DND-41 (cell line): ENCODE measurements at places on chromosomes 3 and 15.
A peak's percentile ranks its signal among the peaks of the same experiment; 100 is the strongest.

DNA sequence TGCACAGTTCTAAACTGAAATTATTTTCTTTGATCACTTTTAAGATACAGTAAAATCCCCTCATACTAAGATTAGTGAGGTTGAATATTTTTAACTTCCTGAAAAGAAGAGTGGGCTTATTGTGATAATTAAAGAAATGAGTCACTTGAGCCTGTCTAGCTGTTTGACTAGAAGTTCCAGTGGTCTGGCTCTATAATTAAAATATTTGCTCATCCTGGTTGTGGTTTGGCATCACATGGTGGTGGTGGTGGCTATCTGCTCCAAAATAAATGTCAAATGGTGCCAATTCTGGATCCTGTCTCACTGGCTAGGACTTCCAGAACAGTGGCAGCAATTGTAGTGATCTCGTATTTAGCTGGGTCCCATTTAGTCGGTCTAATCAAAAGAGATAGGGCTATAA, 8.6 kb upstream of the TEX9 start:
- DNase-seq, result no peak

DNA sequence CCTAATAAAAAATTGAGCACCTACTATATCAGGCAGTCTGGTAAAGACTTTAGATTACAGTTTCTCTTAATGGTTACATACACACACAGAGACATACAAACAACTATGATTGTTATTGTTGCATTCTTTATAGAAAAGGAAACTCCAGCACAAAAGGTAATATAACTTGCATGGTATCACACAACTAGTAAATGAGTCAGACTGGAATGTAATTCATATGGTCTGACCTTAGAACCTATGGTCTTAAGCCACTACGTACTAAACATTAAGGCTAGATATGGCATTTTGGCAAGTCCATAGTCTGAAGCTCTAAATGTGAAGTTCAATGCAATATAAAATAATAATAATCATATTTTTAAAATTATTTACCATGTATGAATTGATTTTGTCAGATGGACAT, 380.6 kb downstream of the LSAMP start:
- no peak for DNase-seq

DNA sequence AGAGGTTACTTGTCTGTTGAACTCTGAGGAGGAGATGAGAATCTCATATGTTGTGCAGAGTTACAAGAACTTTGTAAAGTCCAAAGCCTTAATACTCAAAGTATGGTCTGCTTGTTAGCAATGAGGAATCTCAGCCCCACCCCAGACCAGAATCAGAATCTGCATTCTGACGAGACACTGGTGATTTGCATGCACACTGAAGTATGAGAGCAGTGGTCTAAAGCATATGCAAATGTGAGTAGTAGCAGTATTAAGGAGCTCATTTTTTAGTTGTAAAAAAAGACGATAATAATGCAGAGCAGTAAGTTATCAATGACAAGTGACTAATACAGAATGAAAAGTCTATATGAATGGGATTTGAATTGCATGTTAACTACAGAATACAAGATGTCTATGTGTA, 327.7 kb downstream of the RYR3 start:
- DNase-seq, result no peak

- no peak for DNase-seq
Measured at GRCh38 chr15:55530861-55531313, 22.9 kb upstream of the DNAAF4 start.

DNA sequence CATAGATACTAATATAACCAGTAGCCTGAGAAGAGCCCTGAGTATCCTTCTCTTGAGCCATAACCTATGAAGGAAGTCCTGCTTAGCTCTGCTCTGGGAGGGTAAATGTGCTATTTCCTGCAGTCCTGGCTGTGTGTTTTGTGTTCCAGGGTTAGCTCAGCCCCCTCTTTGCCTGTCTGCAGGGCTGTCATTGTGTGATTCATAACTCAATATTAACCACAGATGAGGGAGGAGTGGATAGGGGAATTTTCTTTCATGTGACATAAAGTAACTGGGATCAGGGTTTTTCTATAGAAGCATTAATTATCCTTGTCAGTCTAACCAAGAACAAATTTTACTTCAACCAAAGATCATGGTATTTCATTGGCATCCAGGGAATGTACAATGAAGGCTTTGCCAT, 183.3 kb upstream of the ZBTB20 start:
- DNase-seq, result no peak

GRCh38 chr3:7947930-7948329, 553.7 kb upstream of the LMCD1 start:
- DNase-seq, result no peak

DNA sequence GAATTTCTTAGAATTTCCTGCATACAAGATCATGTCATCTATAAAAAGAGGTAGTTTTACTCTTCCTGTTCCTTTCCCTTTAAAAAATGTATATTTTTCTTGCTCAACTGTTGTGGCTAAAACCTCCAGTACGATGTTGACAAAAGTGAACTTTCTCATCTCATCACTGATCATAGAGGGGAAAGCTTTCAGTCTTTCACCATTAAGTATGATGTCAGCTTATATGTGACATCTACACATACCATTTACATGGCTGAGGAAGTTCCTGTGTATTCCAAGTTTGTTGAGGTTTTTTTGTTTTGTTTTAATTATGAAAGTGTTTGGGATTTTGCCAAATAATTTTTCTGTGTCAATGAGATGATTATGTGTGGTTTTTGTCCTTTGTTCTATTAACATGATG, 173.6 kb downstream of the PLD1 start:
- no peak for DNase-seq

GRCh38 chr15:83998486-83998885, 237.1 kb upstream of the GOLGA6L4 start:
- DNase-seq, result no peak

GRCh38 chr15:62122249-62122648, 42.8 kb downstream of the C2CD4B start:
- DNase-seq, result no peak

DNA sequence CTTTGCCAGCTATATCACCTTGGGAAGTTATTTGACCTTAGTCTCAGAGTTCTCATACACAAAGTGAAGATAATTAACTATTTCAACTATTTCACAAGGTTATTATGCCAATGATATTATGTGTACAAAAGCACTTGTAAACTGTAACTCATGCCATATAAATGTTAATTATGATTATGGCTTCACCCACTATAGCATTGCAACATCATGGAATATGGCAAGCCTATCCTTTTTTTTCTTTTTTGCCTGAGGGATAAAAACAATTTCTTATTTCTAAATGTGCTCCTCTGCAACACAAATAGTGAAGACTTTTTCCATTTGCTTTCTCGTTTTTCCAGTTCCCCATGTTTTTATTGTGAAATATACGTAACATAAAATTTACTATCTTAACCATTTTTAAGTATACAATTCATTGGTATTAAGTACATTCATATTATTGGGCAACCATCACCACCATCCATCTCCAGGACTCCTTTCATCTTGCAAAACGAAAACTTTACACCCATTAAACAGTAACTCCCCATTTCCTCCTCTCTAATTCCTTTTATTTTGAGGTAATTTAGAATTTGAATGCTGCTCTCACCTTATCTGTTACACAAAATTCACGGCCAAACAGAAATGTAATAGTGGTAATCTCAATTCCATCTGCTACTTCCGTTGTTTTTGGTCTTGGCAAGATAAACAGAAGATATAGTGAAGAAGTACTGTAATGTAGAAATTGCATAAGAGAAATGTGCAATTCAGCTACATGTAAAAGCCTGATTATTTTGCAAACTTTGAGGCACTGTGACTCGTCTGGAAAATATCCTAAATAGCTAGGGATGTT, 46.3 kb downstream of the NANOGP8 start:
- no peak for DNase-seq

- DNase-seq, result no peak
Measured at GRCh38 chr3:58737644-58738043, 71.1 kb upstream of the FAM3D start.

DNA sequence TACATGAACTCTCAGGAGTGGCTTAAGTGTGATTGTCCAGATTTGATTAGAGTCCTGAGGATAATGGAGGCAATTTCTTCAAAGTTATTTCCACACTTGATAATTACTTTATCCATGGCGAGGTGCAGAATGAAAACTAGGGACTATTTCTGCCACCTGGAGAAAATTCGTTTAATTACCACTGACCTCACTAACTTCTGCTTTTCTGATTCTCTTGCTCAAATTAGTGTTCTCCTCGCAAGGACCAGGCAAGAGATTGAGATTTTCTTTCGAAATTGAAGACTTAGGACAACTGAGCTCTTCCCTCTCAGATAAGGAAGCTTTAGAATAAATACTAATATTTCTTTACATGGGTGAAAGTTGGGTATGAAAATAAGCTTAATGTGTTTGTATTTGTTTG, 135.2 kb downstream of the RYR3 start:
- no peak for DNase-seq

DNA sequence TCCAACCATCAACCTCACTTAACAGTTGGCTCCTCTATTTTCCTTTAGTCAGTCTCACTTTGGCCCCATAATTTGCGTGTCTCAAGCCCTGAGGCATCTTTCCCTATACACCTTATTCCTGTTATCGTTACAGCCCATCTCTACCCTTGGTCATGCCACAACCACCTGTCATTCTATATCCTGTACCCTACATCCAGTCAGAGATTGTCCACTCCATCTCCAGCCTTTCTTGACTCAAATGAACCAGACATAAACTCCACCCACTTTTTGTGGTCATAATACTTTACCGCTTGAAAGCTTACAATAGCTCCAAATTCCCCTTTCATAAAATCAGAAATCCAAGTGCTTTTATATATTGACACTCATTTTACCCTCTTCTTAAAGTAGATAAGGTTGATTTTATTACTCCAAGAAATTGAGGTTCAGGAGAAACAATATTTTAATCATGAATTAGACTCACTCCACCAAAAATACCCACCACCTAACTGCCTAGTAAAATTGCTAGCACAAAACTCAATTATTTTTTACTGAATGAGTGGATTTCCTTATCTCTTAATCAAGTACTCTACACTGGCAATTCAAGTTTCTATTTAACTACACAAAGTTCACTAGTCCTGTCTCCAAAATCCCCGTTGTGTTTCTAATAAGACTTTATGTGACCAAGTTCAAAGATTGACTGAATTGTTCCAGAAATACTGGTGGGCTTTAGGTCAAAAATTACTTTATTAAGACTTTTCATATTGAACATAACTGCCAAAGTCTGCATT, 9.1 kb downstream of the CCR4 start:
- DNase-seq, result no peak

DNA sequence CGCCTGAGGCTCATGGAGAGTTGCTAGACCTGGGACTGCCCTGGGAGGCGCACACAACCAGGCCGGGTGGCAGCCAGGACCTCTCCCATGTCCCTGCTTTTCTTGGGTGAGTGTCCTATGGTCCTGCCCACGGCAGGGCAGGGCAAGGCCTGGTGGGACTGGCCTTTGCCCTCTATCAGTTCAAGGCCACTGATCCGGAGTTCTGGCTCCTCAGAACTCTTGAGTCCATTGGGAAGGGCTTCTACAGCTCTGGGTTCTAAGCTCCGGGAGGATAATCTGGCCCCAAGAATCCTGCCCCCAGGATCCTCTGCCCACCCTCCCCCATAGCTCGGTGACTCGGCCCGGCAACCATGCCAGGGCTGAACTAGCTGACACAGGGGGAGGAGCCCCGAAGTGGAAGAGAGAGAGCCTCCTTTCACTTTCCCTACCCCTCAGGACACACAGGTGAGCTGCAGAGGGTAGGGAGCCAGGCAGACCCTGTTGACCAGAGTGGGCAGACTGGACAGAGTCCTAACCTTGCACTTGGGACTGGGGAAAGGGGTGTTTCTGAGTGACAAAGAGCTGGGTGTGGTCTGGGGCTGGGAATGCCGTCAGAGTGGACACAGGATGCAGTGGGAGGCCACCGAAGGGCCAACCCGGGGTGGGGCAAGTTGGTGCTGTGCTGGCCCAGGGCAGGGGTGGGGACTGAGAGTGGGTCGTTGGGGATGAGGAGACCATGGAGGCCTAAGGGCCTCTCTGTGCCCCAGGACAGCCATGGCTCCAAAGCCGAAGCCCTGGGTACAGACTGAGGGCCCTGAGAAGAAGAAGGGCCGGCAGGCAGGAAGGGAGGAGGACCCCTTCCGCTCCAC, 664 bp downstream of the PARP3 start:
- DNase-seq, result peak; percentile 63

- DNase-seq, result no peak
Measured at GRCh38 chr3:123341-123740, 73.2 kb upstream of the CHL1 start.

DNA sequence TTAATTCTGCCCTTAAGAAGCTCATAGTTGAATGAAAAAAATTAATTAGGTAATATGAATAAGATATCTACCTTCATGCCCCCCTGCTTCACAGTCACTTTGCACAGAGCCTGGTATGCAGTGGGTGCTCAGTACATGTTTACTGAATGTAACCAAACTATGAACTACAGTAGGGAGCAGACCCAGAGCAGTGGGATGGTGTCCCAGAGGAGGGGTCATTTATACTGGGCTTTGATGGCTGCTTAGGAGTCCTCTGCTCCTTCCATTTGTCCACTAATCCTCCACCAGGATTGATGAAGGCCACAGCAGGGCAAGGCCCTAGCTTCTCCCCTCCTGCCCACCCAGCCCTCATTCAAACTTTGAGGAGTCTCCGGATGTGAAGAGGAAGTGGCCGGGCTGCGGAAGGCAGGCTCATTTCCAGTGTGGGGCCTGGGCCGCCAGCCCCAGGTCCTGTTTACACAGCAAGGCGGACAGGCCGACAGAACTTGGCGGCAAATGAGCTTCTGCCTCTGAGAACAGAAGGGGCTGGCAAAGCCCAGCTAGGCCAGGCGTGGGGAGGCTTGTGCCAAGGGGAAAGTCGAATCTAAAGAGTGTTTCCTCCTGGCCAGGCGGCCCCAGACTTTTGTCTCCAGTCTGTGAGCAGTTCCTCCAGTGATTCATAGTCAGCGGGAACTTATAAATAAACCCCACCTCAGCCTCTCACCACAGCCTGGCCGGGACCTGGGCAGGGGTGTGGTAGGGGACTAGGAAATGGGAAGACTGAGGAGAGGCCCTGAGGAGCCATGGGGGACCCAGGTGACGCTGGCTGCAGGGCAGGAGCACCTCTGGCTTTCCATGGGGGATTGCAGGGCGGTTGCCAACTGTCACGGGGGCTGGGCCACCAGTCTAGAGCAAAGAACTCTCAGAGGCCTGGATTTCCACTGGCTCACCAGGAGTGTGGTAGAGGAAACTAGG, 51.6 kb upstream of the LCTL start:
- DNase-seq, result no peak
